GM12878 (cell line): ENCODE measurements at places on chromosomes 13 and 19. TPM values are rescaled to one million over a fixed set of nuclear protein-coding genes. Genes with fewer than 3 reads are reported as not detected.
A peak's percentile ranks its signal among the peaks of the same experiment; 100 is the strongest.

DNA sequence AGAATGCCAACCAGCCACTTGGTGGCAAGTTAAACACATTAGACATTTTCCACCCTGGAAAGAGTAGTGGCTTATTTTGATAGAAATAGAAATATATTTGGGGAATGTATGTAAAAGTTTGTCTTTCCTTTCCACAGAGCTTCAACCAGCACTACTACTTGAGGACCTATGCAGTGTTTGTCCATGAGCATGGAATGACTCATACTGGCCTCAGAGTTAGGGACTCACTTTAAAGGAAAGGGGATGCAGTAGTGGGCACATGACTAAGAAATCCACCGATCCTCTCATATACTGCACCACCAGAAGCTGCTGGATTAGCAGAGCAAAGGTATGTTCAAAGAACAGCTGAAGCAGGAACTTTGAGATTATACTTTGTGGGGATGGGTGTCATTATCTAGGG lies 62.6 kb downstream of the LACC1 start:
- no peak for DNase-seq

DNA sequence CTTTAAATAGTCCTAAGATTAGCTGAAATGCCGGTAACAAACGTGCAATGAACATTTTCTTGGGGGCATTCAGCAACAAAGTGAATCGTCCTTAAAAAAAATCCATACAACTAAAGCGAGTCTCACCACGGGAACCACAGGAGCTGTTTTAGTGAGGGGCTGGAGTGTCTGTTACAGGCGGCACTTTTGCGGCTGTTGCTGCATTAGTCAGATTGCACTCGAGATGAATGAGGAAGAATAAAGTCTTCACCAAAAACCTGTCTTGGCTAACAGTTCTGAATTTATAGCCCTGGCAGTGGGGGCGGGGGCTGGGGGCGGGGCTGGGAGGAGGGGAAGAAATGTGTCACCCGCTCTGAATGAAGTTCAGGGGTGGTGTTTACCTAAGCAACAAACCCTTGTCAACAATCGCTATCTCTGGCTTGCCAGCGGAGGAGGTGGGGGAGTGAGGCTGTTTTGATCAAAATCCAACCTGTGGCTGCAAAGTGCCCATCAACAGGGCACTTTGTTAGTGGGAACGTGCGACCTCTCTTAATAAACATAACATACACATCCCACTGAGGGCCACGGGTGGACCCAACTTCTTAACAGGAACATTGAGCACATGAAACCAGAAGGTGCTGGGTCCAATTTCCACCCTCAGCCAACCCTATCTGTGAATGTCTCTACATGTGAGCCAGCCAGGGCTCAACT lies 44.5 kb downstream of the RFX2 start:
- no peak for DNase-seq

DNA sequence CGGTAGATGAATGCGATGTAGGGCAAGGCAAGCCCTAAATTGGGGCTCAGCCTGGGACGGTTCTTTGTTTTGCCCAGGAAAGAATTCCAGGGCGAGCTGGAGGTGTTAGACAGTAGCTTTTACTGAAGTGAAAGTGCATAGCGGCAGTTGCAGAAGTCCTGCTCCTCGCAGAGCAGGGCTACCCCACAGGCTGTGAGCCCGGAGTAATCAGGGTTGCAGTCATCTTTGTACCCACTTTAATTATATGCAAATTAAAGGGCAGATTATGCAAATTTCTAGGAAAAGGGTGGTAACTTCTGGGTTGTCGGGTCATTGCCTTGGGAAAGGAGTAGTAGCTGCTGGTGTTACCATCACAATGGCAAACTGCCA lies 30.5 kb downstream of the VAV1 start:
- no peak for DNase-seq

- DNase-seq: peak; percentile 72
These were observed 995 bp upstream of the MKNK2 start for GRCh38 chr19:2051773-2052704.

- no peak for DNase-seq
These were observed 4.3 kb upstream of the LGALS4 start for GRCh38 chr19:38817081-38817480.

- DNase-seq: no peak
These were observed 37.7 kb downstream of the GSX1 start for GRCh38 chr13:27830010-27830409.

The CEACAM8 gene
- not detected in 2 replicates for total RNA-seq

The ZNF865 gene
- total RNA-seq: 17.8 and 18.3 TPM in 2 replicates

The ZNF14 gene
- total RNA-seq: 3.1 and 3.3 TPM in 2 replicates
